ENCODE measurements at places on chromosomes 13 and 19.
A peak's percentile ranks its signal among the peaks of the same experiment; 100 is the strongest.

DNA sequence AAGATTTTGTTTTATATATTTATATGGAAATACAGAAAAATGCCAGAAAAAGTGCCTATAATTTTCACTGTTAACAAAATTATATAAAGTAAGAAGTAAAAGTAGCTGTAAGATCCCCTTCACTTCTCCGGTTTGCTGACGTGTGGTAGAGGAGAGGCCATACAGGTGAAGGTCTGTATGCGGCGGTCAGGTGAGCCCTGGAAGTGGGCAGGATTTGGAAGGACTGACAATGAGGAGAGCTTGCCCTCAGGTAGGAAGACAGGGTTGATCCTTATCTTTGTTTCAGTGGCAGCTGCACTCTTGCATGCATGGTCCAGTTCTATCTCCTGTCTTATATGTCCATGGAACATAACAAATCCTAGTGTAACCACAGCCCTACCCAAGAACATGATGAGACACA lies 16.9 kb upstream of the TFDP1 start:
- no peak overlapping the region for H3K4me3 ChIP-seq
- H3K4me1 ChIP-seq = no peaks in the 10 kb centered on the region
- H3K27ac ChIP-seq = no peak overlapping the region
- DNase-seq = no peak
- H3K36me3 ChIP-seq = no peaks in the 10 kb centered on the region

DNA sequence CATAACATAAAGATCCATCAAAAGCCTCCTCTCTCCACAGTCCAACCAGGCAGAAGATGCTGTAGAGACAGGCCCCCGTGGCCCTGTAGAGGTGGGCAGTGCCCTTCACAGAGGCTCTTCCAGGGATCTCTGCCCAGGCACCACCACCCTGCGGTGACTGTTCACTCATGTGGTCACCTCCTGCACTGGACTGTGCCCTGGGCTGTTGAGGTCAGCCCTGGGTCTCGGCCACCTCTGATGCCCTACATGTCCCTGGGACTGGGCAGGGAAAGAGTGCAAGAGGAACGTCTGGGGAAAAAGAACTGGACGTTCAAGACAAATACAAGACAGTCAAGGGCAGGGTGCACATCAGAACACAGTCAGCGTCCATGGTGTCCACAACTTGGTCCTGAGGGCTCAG lies 22.3 kb downstream of the PEPD start:
- H3K4me3 ChIP-seq = no peak overlapping the region
- H3K27me3 ChIP-seq = no peaks in the 10 kb centered on the region
- no peaks in the 10 kb centered on the region for H3K4me1 ChIP-seq
- DNase-seq = no peak

- H3K27me3 ChIP-seq = no peaks in the 10 kb centered on the region
- no peaks in the 10 kb centered on the region for H3K4me1 ChIP-seq
- H3K27ac ChIP-seq = no peak overlapping the region
Observed at GRCh38 chr13:37529751-37530385, 68.7 kb downstream of the POSTN start.

GRCh38 chr19:51692468-51692867 lies 662 bp upstream of the SPACA6 start:
- H3K4me3 ChIP-seq = no peak overlapping the region
- no peaks in the 10 kb centered on the region for H3K27me3 ChIP-seq
- no peak for DNase-seq
- no peak overlapping the region for H3K27ac ChIP-seq
- H3K36me3 ChIP-seq = peaks cover 4% of the 10 kb centered on the region
- peaks cover 32% of the 10 kb centered on the region for H3K4me1 ChIP-seq

DNA sequence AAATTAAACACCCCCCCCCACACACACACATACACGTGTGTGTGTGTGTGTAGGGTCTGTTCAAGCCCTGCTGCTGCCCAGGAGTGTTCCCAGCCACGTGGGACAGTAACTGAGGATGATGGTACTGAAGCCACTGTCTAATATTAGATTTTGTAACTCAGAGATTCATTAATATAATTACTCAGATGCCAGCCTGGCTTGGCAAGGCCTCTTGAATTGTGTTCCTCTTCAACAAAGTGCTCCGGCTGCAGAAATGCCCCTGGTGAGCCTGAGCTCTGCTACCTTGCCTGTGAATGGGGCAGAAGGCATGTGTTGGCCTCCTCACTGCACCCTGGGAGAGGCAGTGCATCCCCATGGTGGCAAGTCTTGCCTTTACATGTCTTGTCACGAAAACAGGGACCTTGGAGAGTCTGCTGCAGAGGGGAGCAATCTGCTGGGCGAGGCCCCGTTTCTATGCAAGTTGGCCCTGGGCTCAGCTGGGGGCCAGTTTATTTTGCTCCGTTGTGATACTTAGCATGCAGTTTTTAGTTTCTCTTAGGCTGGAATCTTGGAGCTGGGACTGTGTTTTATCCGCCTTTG lies 44.0 kb downstream of the NFIX start:
- H3K4me1 ChIP-seq = peaks cover 6% of the 10 kb centered on the region
- no peaks in the 10 kb centered on the region for H3K27me3 ChIP-seq
- H3K27ac ChIP-seq = no peak overlapping the region
- DNase-seq = no peak
- H3K4me3 ChIP-seq = no peak overlapping the region

- no peaks in the 10 kb centered on the region for H3K36me3 ChIP-seq
- no peaks in the 10 kb centered on the region for H3K27me3 ChIP-seq
- no peak overlapping the region for H3K4me3 ChIP-seq
- DNase-seq = no peak
Observed at GRCh38 chr19:38062959-38063761, 156.2 kb downstream of the SIPA1L3 start.

GRCh38 chr13:32455594-32455903 lies 27.6 kb upstream of the N4BP2L1 start:
- no peak for DNase-seq
- no peaks in the 10 kb centered on the region for H3K36me3 ChIP-seq
- H3K27me3 ChIP-seq = no peaks in the 10 kb centered on the region
- H3K4me1 ChIP-seq = no peaks in the 10 kb centered on the region
- H3K4me3 ChIP-seq = no peak overlapping the region
- no peak overlapping the region for H3K27ac ChIP-seq

DNA sequence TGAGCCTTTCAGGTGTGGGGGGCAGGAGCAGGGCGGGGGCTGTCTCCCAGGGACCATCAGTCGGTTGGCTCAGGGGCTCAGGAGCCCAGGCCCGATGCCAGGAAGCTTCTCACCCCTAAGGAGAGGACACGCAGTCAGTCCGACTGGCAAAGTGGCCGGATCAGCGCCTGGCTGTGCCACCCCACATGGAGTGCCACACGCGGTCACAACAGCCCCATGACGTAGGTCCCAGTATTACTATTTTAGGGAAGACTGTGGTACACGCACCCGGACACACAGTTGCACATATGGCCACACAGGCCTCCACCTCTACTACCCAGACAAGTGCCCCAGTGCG lies 29.3 kb upstream of the GRTP1 start:
- no peaks in the 10 kb centered on the region for H3K27me3 ChIP-seq
- DNase-seq = no peak
- peaks cover 9% of the 10 kb centered on the region for H3K4me1 ChIP-seq
- H3K4me3 ChIP-seq = peak overlapping the region; percentile 91
- no peaks in the 10 kb centered on the region for H3K36me3 ChIP-seq

DNA sequence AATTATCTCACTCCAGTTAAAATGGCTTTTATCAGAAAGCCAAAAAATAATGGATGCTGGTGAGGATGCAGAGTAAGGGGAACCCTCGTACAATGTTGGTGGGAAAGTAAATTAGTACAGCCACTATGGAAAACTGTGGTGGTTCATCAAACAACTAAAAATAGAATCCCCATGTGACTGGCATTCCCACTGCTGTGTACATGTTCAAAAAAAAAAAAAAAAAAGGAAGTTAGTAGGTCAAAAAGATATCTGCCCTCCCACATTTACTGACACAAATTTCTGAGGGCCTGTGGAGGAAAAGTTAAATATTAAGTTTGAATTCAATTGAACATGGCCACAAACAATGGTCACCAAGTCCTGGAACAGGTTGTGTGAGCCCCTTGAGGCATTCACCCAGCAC lies 9.8 kb upstream of the ZSCAN5A start:
- no peaks in the 10 kb centered on the region for H3K36me3 ChIP-seq
- DNase-seq = peak; percentile 29
- H3K27me3 ChIP-seq = no peaks in the 10 kb centered on the region
- H3K4me1 ChIP-seq = peaks cover 15% of the 10 kb centered on the region

GRCh38 chr13:78784014-78784750 lies 125.2 kb upstream of the OBI1 start:
- no peak overlapping the region for H3K27ac ChIP-seq
- H3K36me3 ChIP-seq = no peaks in the 10 kb centered on the region
- no peak for DNase-seq
- H3K27me3 ChIP-seq = no peaks in the 10 kb centered on the region
- H3K4me3 ChIP-seq = no peak overlapping the region
- H3K4me1 ChIP-seq = no peaks in the 10 kb centered on the region

GRCh38 chr19:7610491-7611240 lies 15.0 kb downstream of the CAMSAP3 start:
- no peaks in the 10 kb centered on the region for H3K36me3 ChIP-seq
- H3K27ac ChIP-seq = no peak overlapping the region
- H3K27me3 ChIP-seq = no peaks in the 10 kb centered on the region
- no peak for DNase-seq
- H3K4me1 ChIP-seq = no peaks in the 10 kb centered on the region
- no peak overlapping the region for H3K4me3 ChIP-seq

GRCh38 chr19:33809960-33810359 lies 13.3 kb downstream of the KCTD15 start:
- DNase-seq = no peak
- no peaks in the 10 kb centered on the region for H3K27me3 ChIP-seq
- no peak overlapping the region for H3K27ac ChIP-seq
- H3K4me1 ChIP-seq = no peaks in the 10 kb centered on the region
- peaks cover 37% of the 10 kb centered on the region for H3K36me3 ChIP-seq

- no peaks in the 10 kb centered on the region for H3K36me3 ChIP-seq
- H3K27me3 ChIP-seq = no peaks in the 10 kb centered on the region
- H3K4me1 ChIP-seq = no peaks in the 10 kb centered on the region
- H3K27ac ChIP-seq = no peak overlapping the region
- no peak overlapping the region for H3K4me3 ChIP-seq
- DNase-seq = no peak
Observed at GRCh38 chr13:102935896-102936321, 90.1 kb downstream of the ERCC5 start.

DNA sequence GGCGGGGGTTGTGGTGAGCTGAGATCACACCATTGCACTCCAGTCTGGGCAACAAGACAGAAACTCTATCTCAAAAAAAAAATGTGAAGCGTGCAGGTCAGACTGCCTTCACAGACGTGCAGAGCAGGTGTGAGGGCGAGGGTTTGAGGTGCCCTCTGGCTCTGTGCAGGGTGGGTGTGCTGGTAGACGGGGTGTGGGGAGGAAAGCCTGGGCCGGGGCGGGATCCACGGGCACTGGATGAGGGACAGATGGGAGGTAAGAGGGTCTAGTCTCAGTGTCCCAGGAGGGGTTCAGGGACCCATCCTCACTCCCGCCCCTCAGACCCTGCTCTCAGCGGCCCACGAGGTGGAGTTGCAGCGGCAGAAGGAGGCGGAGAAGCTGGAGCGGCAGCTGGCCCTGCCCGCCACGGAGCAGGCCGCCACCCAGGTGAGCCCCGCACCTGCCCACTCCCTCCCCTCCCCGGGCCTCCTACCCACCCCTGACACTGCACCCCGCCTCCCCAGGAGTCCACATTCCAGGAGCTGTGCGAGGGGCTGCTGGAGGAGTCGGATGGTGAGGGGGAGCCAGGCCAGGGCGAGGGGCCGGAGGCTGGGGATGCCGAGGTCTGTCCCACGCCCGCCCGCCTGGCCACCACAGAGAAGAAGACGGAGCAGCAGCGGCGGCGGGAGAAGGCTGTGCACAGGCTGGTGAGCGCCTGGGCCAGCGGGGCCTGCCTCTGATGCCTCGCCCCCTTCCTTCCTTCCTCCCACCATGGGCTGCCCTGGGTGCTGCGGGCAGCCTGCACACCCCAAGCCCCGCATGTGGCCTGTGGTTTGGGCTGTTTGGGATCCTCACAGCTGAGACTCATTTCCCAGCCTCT lies 9.1 kb downstream of the NOP53 start:
- no peak overlapping the region for H3K4me3 ChIP-seq
- H3K36me3 ChIP-seq = peaks cover 93% of the 10 kb centered on the region
- DNase-seq = no peak
- no peak overlapping the region for H3K27ac ChIP-seq

GRCh38 chr13:56706485-56706884 lies 434.2 kb upstream of the PRR20A start:
- H3K27ac ChIP-seq = no peak overlapping the region
- no peaks in the 10 kb centered on the region for H3K4me1 ChIP-seq
- no peaks in the 10 kb centered on the region for H3K27me3 ChIP-seq
- no peak for DNase-seq
- H3K4me3 ChIP-seq = no peak overlapping the region

- peak overlapping the region; percentile 70 for H3K27ac ChIP-seq
- DNase-seq = peak; percentile 41
- H3K4me3 ChIP-seq = peak overlapping the region; percentile 76
- no peaks in the 10 kb centered on the region for H3K27me3 ChIP-seq
- peaks cover 15% of the 10 kb centered on the region for H3K4me1 ChIP-seq
- H3K36me3 ChIP-seq = peaks cover 3% of the 10 kb centered on the region
Observed at GRCh38 chr19:52691215-52691610, 43.6 kb downstream of the ZNF611 start.

DNA sequence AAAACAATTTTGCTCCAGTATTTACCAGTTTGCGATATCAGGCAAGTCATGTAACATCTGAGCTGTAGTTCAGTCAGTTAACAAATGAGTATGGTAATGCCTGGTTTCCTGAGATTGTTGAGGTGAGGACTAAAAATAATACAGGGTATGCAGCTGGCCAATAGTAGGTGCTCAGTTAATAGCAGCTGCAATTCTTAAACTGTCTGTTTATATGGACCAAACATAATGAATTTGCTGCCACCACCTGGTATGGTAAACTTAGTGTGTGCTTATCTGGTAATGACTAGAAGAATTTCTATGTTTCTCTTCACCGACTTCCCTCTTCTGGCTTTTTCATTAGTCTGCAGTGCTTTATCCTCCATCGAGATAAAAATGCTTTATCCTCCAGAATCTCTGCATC lies 9.1 kb downstream of the ZMYM2 start:
- no peak overlapping the region for H3K27ac ChIP-seq
- no peaks in the 10 kb centered on the region for H3K27me3 ChIP-seq
- H3K4me3 ChIP-seq = no peak overlapping the region
- no peak for DNase-seq
- H3K36me3 ChIP-seq = peaks cover 51% of the 10 kb centered on the region

GRCh38 chr13:33582121-33582520 lies 235.8 kb upstream of the RFC3 start:
- no peak overlapping the region for H3K27ac ChIP-seq
- H3K4me3 ChIP-seq = no peak overlapping the region
- no peaks in the 10 kb centered on the region for H3K4me1 ChIP-seq
- no peak for DNase-seq
- no peaks in the 10 kb centered on the region for H3K27me3 ChIP-seq

DNA sequence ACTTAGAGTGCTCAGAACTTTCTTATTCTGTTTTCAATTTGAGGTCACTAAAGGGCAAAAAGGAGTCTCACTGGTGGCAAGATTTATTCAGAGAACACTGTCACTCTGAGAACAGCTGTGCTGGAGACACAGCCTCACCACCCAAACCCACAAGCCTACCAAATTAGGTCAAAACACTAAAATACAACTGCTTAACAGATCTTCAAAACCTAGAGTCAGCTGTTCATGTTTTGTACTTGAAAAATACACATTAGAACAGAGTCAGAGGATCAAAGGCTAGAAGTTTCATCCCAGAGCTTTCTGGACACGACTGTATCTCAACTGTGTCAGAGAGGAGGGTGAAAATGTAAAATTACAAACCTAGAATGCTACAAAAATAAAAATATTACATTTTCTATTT lies 89.3 kb downstream of the MIPEP start:
- H3K27ac ChIP-seq = no peak overlapping the region
- peaks cover 14% of the 10 kb centered on the region for H3K36me3 ChIP-seq
- DNase-seq = no peak
- H3K4me3 ChIP-seq = no peak overlapping the region
- no peaks in the 10 kb centered on the region for H3K27me3 ChIP-seq
- H3K4me1 ChIP-seq = no peaks in the 10 kb centered on the region
